Stimulated activated CD8-positive, alpha-beta memory T cell treated with anti-CD3 and anti-CD28 coated beads, Interleukin-15, amount 100 ng/mL, for 4 hours (primary cell): ENCODE measurements at places on chromosomes 12 and 14.

DNA sequence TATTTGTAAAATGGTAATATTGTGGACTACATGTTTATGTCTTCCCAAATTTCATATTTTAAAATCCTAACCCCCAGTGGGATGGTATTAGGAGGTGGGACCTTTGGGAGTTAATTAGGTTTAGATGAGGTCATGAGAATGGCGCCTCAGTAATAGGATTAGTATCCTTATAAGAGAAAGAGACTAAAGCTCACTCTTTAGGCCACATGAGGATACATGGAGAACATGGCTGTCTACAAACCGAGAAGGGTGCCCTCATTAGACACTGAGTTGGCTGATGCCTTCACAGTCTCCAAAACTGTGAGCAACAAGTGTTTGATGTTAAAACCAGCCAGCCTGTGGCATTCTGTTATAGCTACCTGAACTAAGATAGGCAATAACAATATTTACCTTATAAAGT lies 58.3 kb upstream of the OTOGL start:
- DNase-seq, result no peak

DNA sequence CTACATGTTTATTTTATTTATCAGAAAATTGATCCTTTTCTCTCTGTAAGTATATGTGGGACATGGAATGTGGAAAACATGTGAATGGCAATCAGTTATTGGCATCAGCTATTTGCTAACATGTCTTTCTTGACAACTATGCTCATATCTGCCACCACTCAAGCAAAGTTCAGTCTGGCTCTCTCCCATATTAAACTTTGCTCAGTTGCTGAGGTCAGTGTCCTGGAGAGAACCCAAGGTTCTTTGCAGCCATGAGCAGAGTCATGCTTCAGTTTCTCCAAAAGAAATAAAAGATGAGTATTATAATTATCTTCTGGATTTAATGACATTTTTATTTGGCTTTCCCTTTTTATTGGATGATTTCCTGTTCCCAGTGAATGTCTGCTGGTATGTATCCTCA lies 42.6 kb downstream of the A2M start:
- no peak for DNase-seq

DNA sequence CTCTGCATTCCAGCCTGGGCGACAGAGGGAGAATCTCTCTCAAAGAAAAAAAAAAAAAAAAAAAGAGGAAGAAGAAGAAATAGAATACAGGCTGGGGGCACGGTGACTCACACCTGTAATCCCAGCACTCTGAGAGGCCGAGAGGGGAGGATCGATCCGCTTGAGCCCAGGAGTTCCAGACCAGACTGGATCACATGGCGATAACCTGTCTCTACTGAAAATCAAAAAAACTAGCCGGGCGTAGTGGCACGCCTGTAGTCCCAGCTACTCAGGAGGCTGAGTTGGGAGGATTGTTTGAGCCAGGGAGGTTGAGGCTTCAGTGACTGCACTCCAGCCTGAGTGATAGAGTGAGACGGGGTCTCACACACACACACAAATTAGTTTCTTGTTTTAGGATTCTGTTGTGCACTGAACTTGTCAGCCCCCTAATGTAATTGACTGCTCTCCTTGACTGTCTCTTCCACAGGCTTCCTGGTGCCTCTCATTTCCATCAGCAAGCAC lies 963 bp upstream of the TINF2 start:
- DNase-seq, result no peak

DNA sequence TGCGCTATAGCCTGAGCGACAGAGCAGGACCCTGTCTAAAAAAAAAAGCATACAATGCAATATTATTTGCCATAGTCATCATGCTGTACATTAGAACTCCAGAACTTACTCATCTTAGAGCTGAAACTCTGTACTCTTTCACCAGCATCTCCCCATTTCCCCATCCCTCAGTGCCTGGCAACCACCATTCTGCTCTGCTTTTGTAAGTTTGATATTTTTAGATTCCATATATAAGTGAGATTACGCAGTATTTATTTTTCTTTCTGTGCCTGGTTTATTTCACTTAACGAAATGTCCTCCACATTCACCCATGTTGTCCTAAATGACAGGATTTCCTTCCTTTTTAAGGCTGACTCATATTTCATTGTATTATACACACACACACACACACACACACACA lies 121.8 kb downstream of the BBS10 start:
- no peak for DNase-seq
